Osteocyte (in vitro differentiated cells): ENCODE measurements at places on chromosomes 1 and 21. TPM values are rescaled to one million over a fixed set of nuclear protein-coding genes. Genes with fewer than 3 reads are reported as not detected.

Gene CD1B
- not detected in 2 replicates for total RNA-seq

Gene FAM78B
- total RNA-seq: 0.16 and 0.51 TPM in 2 replicates

Gene ZSWIM5
- 0.57 and 0.73 TPM in 2 replicates for total RNA-seq

Gene TDRD10
- not detected in 2 replicates for total RNA-seq

Gene DAB1
- total RNA-seq: 0.21 and 0.27 TPM in 2 replicates

Gene NBPF10
- total RNA-seq: 5.1 and 5.3 TPM in 2 replicates

Gene RSPO1
- total RNA-seq: not detected in 2 replicates

Gene FAM72D
- 0.73 and 1.0 TPM in 2 replicates for total RNA-seq

Gene SLAMF8
- not detected in 2 replicates for total RNA-seq

Gene NME7
- total RNA-seq: 16.2 and 20.5 TPM in 2 replicates

Gene CD1D
- not detected in 2 replicates for total RNA-seq

Gene ATP1A4
- not detected in 2 replicates for total RNA-seq
